ENCODE measurements at places on chromosomes 16 and 17.

DNA sequence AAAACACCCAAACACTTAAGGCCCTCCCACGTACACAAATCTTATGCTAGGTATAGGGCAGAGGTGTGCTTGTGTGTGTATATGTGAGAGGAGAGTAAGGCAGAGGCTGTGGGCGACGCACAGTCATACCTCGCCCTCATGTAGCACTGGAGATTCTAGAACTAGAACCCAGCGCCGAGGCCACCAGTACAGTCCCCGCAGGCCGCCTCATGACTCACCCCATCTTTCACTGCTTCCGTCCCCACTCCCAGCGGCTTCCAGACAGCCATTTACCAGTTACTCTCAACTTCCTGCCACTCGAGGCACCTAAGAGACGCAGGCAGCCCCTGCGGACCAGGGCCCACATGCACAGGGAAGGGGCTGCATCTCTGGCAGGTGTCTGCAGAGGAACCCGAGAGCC is 23.2 kb upstream of the CYTH1 start:
- DNase-seq: no peak

DNA sequence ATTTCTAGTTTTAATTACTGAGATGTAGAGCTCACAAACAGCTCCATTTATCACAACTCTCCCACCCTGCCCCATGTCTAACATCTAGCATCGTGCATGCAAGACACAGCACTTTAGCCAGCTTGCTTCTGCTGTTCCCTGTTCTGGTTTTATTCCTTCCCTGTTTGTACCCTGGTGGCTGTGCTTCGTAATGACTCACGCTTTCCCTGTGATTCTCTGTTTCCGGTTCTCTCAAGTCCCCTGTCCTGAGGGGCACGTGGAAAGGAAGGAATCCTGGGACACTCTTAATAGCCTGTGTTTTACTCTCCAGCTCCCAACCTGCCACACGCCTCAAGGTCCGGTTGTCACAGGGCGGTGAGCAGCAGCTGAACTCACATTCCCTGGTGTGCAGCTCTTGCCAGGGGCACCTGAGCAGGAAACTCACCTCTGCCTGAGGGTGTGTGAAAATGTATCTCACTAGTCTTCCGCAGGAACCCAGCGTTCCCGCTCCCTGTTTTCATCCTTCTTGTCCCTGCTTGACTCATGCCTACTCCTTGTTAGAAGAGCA is 10.6 kb downstream of the SHISA6 start:
- DNase-seq: no peak

DNA sequence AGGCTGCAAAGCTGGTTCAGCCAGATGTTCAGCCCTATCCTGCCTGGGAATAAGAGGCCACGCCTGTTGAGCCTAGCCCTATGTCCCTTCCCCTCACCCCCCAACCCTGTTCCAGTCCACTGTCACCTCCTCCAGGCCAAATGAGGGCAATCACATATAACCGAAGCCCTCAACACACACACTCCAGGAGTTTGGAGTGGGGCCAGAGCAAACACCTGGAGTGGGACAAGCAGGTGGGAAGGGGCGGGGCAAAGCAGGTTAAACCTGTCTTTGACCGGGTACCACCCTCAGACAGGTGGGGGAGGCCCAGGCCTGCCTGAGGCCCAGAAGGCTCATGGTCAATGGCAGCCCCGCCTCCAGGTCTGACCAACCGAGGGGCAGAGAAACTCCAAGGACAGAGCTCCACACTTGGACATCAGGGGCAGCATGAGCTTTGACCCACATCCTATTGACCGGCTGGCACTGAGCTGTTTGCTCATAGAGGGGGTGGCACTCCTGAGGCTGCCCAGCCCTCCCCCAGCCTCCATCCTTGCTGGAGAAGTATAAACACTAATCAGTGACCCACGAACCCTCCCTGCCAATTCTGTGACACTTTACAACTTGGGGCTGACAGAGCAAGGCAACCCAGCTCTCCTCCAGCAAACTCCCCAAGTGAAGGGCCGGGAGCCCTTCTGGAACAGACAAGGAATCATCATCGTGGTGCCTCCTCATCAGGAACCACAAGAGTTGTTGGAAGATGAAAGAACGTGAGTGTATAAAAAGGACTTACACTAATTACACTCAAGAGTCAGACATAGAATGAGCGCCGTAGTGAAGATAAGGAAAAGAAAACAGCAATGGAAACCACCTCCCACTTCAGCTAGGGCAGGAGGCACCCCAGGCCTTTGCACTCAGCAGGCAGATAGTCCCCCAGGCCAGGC is 1.5 kb downstream of the ESRP2 start:
- peak; percentile 14 for DNase-seq

DNA sequence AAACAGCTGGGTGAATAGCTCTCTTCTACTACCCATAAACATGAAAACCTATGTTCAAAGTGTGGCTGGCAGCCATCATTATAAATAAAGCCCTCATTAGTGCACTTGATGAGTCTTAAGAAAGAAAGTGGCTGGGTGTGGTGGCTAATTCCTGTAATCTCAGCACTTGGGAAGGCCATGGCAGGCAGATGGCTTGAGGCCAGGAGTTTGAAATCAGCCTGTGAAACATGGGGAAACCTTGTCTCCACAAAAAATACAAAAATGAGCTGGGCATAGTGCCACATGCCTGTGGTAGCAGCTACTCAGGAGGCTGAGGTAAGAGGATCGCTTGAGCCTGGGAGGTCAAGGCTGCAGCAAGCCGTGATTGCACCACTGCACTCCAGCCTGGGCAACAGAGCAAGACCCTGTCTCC is 28.3 kb upstream of the APPBP2 start:
- DNase-seq: no peak

DNA sequence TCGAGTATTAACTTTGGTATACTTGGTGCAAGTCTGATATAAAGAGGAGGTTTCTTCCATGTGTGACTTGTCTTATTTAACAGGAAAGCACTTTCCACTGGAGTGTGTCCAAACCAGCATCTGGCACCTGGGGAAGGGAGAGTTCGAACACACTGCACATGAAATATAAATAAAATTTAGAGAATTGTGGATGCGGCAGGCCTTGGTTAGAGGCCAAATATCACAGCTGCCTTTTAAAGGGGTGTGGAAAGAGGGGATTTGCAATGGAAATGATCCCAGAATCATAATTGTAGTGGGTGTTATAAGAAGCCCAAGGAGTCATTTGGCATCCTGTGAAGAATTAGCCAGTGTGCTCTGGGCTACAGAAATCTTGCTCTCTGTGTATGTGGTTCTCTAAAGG is 4.3 kb upstream of the NXN start:
- DNase-seq: no peak

DNA sequence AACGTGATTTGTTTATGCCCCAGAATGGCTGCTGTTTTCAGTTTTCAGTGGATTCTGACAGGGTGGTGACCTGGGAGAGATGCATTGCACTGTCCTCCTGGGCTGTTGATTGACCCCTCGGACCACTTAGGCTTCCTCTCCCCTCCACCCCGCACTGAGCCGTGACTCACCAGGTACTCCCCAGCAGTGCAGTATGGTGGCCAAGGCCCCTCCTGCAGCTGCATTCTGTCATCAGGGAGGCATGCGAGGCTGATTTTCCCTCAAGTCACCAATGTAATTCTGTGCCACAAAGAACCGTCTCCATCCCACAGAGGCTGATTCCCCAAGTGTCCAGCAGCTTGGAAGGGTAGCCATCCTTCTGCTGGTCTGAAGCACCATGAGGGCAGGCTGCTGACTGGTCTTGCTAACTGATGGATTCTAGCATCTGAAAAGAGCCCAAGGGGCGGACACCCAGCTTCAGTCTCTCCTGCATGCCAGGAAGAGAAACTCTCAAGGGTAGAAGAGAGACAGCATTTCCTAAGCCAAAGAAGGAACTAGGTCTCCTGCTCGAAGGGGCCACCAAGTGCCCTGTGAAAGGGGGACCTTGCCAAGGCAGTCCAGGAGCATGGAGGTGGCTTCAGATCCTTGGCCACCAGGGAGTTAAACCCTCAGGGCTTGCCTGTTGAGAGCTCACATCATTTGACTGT is 148.1 kb downstream of the SOCS1 start:
- no peak for DNase-seq

DNA sequence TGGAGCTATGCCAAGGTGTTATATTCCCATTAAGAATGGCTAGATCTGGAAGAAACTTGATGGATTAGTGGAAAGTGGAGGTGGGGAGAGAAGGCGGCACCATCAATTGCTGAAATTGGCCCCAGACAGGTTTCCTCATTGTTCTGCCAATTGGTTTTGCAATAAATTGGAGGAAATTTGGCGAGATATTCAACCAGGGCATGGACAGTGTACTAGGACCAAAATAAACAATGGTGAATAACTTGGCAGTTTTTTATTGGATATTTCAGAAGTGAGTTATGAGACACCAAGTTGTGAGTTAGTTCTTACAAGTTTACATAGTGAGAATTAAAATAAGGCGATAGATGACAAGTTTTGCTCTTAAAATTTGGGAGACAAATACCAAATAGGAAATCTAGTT is 41.1 kb upstream of the SOX9 start:
- DNase-seq: no peak

DNA sequence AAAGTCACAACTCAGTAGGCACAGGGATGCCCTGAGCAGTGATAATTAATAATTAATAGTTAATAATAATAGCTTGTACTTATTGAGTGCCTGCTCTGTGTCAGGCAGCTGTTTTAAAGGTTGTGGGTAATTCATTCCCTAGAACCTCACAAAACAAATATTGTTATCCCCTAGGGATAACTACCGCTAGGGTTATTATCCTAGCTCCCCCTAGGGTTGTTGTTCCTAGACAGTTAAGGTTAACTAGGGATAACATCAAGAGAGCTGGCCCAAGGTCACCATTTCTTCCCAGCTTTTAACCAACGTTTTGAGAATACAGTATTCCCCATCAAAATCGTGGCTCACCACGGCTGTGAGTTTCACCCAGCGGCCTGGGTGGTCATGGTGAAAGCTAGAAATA is 180.1 kb downstream of the PRKCB start:
- no peak for DNase-seq

- no peak for DNase-seq
Observed at GRCh38 chr16:85718682-85719081, 29.9 kb upstream of the GINS2 start.

DNA sequence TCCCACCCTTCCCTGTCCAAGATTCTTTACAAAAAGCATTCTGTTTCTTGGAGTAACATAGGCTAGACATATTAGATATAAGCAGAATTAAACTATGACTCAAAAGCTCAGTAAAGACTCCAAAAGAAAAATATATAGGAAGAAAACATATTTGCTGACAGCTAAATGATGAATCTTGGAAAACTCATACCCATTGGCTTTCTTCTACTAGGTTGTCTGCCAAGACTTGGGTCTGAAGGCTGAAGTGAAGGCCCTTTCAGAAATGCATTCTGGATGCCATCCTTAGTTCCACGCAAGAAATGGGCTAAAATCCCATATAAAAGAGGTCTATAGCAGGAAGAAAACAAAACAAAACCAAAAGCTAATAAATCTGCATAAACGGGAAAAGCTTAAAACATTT is 15.1 kb downstream of the CEP20 start:
- no peak for DNase-seq

DNA sequence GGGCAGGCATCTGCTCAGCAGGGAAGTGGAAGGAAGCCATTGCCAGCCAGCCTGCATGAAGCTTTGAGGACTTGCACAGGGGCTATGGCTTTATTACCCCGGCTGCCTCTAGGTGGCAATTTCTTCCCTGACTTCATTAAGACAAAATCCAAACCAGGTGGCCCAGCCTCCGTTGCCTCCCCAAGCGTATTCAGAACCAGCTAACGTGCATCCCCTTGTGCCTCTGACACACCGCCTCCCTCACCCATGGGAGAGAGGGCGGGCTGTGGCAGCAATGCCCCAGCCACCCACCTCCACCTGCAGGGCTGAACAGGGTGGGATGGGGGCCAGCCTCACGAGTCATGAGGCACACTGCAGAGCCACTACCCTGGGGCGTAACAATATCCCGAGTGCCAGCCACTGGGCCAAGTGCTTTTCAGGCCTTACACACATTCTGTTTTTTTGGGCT is 6.8 kb downstream of the KIFC3 start:
- DNase-seq: no peak

GRCh38 chr16:85092851-85093250 is 19.4 kb downstream of the CIBAR2 start:
- DNase-seq: no peak

GRCh38 chr16:58462499-58462996 is 37.4 kb upstream of the NDRG4 start:
- DNase-seq: no peak

DNA sequence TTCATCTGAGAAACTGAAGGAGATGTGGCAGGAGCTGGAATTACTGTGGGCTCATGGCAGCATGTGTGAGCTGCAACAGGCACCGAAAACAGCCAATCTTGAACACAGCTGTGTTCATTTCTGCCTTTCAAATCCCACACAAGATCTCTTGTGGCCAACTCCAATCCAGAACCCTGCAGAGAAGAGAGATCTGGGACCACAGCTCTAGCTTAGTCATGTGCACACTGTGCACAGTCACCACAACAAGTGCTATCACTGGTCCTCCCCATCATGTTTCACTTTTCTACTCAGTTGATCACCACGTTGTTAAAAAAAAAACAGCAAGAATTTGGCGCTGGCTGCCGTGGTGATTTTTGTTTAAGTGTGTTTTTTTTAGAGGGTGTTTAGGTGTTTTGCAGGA is 254.5 kb upstream of the ELAC2 start:
- no peak for DNase-seq

- no peak for DNase-seq
Observed at GRCh38 chr16:47643323-47644000, 182.3 kb downstream of the PHKB start.

- DNase-seq: no peak
Observed at GRCh38 chr17:27741971-27742575, 58.3 kb downstream of the NOS2 start.

- no peak for DNase-seq
Observed at GRCh38 chr16:31253642-31254045, 6.1 kb upstream of the ITGAM start.

GRCh38 chr17:19312406-19312805 is 50.1 kb downstream of the B9D1 start:
- DNase-seq: no peak

- DNase-seq: no peak
Observed at GRCh38 chr17:57480438-57481196, 224.3 kb downstream of the MSI2 start.

- no peak for DNase-seq
Observed at GRCh38 chr17:64200080-64201032, 62.7 kb downstream of the TEX2 start.

All from NCI-H1092 (cell line).